Large intestine (tissue), 12 donors: ENCODE measurements at places on chromosomes 12 and 14.

GRCh38 chr14:29865299-29865698 lies 62.3 kb downstream of the PRKD1 start:
- no peak for DNase-seq

- DNase-seq: no peak
These were observed 32.7 kb downstream of the DEPDC4 start for GRCh38 chr12:100234166-100234565.

DNA sequence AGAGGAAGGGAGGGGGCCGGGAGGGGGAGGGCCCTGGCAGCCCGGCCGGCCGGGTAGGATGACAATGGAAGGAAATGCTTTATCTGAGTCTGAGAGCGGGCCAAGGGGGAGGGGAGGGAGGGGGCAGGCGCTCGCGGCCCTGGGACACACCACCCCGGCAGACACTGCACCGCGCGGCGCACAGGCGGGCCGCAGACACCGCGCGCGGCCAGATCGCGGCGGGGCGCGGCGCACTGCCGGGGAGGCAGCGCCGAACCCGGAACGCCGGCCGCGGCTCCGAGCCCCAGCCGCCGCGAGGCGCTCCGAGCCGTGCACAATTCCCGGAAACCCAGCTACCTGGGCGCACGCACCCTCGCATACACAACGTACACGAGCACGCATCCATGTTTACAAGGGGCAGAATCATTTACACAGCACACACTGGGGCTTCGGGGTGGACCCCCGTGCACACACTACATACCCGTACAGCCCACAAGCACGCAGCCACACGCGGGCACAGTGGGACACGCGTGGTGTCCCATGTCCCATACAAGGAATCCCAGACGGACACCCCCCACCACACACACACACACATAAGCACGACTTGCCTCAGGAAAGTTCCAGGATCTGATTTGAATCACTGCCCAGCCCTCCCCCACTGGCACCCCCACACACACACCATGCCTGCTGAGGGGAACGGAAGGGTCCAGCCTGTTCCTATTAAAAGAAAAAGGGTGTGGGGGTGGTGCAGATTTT lies at the start of gene HDAC7:
Gene HDAC7, minus strand, starts transcription at position 8 of the 735 bp plus-strand sequence. CDS start 118 bp downstream, outside the sequence.
- peak; percentile 86 for DNase-seq

DNA sequence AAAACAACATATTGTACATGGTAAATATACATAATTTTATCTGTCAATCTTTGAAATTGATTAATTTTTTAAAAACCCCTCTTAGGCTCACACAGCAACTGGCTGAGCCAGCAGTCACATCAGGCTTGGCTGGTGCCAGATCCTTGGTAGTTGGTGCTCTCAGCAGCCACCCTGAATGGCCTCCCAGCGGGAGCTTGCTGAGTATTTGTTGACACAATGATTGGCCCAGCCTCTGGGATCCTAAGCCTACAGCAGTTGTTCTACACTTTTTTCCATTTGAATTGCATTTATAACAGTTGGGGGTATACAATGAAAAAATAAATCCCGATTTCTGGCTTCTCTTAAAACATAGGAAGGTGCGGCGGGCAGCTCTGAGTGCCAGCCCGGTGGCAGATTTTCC lies 11.1 kb downstream of the PRKAB1 start:
- no peak for DNase-seq

GRCh38 chr14:95662376-95663186 lies 23.6 kb upstream of the TCL1B start:
- no peak for DNase-seq

DNA sequence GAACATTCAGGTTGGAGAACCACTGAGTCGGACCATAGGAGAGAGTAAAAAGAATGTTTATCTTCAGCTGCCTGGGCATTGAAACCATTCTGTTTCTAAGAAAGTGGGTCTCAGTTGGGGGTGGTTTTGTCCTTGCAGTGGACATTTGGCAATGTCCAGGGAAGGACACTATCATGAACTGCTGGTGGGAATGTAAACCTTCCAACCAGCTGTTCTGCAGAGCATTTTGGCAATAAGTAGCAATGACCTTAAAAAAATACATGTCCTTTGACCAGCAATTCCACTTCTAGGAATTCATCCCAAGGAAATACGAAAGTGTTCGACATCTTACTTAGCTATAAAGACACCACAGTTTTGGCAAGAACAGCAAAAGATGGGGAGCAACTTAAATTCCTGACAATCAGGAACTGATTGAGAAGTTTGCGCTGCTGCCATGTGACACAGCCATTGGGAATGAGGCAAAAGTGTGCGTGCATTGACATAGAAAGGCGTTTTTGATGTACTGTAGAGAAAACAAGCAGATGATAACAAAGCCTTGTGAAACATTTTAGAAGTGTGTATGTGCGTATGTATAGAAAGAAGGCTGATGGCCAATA lies 82.9 kb upstream of the MAP1LC3B2 start:
- DNase-seq: no peak

DNA sequence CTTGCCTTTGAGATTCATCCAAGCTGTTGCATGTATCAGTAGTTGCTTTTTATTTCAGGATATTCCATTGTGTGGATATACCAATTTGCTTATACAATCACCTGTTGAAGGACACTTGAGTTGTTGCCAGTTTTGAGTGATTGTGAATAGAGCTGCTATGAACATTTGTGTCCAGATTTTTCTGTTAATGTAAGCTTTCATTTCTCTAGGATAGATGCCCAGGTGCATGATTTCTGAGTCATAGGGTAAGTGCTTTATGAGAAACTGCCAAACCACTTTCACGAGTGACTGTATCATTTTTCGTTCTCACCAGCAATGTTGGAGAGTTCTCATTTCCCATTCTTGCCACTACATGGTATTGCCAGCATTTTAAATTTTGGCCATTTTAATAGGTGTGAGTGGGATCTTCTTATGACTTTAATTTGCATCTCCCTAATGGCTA lies 434.6 kb upstream of the RGS6 start:
- no peak for DNase-seq

DNA sequence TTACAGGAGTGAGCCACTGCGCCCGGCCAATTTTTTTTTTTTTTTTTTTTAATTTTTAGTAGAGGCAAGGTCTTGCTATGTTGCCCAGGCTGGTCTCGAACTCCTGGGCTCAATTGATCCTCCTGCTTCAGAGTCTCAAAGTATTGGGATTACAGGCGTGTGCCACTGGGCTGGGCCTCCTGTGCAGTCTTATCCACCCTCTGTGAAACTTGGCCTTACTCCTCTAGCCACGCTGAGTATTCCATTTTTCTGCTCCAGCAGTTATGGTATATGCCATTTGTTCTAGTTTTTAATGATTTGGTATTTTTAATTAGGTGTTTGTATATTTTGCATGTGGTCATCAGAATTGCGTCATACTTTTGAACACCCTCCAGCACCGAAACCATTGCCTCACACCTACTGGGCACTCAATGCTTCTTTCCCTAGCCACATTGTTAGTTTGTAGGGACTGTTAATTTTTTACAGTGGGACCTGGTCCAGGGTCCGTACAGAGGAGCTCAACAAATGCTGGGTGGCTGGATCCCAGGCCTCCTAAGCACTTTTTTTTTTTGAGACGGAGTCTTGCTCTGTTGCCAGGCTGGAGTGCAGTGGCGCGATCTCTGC lies 11.4 kb downstream of the RIOX1 start:
- no peak for DNase-seq

GRCh38 chr14:21300892-21301291 lies 21.0 kb downstream of the RPGRIP1 start:
- DNase-seq: no peak

DNA sequence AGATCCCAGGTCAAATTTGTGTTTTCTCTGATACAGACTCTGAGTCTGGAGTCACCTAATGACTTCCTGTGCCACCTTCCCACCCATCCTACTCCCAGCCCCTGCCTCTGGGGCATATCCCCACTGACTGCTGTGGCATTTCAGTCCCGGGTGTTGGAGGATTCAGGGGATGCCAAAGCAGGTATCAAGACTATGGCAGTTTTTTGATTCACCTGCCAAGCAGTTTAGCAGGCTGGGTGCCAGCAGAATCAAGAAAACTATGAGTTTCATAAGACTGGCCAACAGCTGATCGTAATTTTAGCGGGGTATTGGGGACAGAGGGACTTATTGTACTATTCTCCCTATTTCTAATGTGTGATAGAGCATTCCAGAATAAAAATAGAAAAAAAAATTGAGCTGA lies 4.6 kb downstream of the PLEKHH1 start:
- no peak for DNase-seq

- DNase-seq: no peak
These were observed 101.8 kb upstream of the EGLN3 start for GRCh38 chr14:34052658-34053014.

- no peak for DNase-seq
These were observed 21.9 kb upstream of the MAGOHB start for GRCh38 chr12:10635306-10635705.

DNA sequence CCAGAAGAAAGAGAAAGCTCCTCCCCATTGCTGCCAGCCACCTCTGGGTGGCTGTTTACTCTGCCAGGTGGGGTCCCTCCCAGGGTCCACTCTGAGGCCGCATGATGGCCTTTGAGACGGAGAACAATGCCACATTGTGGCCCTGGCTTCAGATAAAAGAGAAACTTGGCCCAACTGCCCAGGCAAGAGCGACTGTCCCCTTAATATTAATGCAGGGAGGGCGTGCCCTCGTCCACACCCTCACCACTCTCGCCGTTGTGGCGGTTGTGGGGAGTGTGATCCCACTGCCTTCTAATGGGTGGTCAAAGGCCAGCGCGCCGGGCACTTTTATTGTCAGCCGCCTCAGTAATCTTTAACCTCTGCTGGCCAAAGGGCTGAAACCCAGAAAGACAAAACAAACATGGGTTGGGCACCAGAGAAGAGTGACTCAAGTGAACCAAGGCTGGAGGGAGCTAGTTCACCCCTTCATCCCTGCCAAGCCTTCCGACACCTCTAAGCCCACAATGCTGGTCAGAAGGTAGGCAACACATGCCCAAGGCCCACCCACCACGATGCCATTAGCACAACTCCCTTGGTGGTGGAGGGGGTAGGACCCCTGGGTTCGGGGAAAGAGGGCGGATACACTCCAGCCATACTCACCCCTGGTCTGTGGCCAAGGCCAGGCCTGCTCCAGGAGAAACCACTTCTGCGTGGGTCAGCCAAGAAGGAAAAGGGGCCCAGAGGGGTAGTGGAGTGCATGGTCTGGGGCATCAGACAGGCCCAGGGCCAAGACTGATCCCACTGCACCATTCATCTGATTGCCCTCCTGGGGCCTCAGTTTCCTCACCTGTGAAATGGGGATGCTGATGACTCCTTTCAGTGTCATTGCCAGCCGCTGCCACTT lies 44.5 kb upstream of the BCL11B start:
- DNase-seq: peak; percentile 90

DNA sequence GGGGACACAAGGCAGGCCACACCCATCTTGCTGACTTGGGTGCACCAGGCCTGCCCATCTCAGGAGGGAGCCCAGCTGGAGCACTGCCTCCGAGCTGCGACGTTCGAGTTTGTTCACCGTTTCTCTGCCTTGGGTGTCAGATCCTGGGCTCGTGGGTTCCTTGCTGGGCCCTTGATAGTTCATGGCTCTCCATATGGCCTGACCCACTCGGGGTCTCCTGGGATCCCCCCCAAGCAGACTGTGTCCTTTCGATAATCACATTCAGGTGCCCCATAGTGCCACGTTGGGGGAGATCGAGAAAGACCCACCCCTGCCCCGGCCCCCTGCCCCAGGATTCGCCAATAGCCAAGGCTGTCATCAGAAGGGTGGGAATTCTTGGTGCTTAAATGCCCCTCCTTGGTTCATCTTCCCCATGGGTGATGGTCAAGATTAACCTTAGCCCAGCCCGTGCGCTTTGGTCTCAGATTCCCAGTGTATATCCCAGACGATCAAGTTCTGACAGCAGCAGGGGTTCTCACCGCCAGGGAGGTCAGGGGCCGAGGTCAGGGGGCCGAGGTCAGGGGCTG lies 7.4 kb downstream of the RFLNA start:
- DNase-seq: no peak

DNA sequence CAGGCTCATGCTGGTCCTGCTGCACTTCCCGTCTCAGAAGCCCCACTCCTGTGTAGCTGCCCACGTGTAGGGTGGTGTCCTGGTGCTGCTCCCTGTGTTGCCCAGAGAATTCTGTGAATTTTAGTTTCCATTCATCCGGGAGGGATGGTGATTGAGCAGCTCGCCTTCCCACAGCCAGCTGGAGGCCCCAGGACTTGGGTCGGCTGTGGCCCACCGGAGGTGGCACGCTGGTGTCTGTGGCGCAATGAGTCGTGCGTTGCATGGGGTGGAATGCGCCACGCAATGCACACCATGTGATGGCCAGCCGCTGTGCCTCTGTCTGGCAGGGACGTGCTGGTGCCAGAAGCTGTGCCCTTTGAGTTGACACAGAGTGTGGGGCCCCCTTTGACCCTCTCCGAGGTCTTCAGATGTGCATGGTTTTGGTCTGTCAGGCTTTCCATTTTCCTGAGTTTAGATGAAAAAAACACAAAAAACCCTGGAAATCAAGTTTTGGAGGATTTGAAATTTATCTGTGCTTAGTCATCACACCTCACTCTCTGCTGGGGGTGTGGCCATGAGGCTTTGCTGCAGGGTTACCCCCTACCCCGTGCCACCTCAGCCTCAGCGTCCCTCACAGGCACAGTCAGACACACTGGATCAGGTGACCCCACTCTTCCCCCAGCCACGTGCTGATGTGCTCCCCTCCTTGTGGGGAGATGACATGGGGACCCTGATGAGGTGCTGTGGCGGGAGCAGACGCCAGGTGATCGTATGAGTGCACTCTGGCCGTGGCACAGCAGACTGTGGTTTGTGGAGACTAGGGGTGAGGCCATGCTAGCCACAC lies 64.6 kb downstream of the EP400 start:
- no peak for DNase-seq

DNA sequence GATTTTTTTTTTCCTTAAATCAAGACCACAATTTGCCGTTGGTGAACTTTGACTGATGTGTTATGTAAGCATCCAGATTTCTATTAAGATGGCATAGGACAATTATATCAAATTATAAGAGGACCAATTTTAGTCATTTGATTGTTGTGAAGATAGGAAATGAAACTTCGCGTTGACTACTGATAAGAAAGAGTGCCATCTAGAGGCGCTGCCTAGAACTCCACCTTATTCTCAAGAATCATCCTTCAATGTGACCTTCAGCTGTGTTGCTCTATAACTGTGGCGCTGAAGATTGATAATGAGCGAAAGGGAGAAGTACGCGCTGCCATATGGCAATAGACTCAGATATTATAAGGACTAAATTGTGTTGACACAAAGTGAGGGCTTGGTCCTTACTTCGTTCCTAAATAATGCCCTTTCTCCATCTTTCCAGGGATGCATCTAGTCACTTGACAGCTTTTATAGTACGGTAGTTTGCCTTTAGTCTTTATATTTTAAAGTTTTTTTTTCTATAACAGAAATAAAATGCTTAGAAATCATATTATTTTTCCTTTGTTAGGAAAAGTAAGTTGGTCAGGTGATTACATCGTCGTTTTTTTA lies 350.8 kb upstream of the STXBP6 start:
- DNase-seq: peak; percentile 31

GRCh38 chr12:105100207-105100985 lies 7.1 kb upstream of the WASHC4 start:
- no peak for DNase-seq

GRCh38 chr14:101587441-101587911 lies 26.2 kb downstream of the DIO3 start:
- DNase-seq: no peak

GRCh38 chr14:68766299-68767247 lies 26.3 kb downstream of the ZFP36L1 start:
- no peak for DNase-seq
